ENCODE measurements at places on chromosomes 16 and 17.

DNA sequence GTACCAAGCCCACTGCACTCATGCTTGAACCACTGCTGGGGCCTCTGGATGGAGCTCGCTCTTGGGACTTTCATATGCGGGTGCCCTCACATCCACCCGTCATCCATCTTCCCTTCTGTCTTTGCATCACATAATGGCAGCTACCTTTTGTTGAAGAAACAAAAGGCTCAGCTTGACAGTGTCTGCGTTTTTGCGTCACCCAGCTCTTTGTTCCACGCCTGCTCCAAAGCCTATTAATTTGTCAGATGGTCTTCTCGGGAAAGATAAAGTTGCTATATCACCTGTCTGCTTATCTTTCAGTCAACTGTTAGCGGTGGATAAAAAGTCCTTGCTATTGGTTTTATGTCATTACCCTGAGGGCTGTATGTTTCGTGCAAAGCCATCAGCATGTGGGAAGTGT is 18.1 kb upstream of the BCO1 start:
- no peak for DNase-seq

- DNase-seq = no peak
Measured at GRCh38 chr16:53605831-53606400, 97.7 kb downstream of the RPGRIP1L start.

DNA sequence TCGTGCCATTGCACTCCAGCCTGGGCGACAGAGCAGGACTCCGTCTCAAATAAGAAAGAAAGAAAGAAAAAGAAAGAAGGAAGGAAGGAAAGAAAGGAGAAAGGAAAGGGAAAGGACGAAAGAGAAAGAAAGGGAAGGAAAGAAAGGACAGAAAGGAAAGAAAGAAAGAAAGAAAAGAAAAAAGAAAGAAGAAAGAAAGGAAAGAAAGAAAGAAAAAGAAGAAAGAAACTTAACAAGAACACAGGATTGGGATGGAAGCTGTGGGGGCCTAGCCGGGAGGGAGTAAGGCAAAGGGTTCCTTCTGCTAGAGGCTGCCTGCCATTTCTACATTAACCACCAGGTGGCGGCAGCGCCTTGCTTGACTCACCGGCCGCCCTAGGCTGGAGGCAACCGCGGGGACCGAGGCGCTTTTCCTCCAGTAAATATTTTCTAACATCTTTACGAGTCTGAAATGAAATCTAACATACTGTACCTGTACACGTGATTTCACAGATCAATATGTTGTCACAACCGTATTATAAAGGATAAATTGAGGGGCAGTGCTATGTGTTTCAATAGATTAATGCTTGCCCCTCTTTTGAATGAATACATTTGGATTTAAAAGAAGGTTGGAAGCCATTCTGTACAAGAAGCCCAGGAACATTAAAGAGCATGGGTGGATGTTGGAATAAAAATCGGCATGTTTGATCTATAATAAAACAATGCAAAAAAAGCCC is 6.1 kb downstream of the GJD3 start:
- peak; percentile 90 for DNase-seq

DNA sequence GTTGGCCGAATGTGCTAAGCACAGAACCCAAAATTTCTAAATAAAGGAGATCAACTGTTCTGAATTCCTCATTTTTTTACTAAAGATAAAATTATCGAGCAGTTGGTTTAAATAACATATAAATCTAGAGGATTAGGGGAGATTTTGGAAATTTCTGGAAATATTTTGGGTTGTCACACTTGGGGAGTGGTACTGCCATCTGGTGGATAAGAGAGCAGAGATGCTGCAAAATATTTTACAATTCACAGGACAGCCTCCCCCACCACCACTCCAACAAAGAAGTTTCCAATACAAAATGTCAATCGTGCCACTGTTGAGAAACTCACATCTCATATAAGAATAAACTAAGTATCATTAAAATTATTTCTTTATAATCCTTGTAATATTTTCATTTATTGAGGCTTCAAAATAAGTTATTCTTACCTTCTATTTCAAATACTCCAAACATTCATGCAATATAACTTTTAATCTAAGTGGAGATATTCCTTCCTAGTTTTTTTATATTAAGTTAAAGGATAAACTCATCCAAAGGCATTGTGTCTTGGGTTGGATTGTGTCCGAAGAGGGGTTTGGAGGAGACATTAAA is 17.0 kb upstream of the ABCA8 start:
- DNase-seq = peak; percentile 26

- DNase-seq = no peak
Measured at GRCh38 chr17:33118391-33119075, 126.9 kb downstream of the SPACA3 start.

DNA sequence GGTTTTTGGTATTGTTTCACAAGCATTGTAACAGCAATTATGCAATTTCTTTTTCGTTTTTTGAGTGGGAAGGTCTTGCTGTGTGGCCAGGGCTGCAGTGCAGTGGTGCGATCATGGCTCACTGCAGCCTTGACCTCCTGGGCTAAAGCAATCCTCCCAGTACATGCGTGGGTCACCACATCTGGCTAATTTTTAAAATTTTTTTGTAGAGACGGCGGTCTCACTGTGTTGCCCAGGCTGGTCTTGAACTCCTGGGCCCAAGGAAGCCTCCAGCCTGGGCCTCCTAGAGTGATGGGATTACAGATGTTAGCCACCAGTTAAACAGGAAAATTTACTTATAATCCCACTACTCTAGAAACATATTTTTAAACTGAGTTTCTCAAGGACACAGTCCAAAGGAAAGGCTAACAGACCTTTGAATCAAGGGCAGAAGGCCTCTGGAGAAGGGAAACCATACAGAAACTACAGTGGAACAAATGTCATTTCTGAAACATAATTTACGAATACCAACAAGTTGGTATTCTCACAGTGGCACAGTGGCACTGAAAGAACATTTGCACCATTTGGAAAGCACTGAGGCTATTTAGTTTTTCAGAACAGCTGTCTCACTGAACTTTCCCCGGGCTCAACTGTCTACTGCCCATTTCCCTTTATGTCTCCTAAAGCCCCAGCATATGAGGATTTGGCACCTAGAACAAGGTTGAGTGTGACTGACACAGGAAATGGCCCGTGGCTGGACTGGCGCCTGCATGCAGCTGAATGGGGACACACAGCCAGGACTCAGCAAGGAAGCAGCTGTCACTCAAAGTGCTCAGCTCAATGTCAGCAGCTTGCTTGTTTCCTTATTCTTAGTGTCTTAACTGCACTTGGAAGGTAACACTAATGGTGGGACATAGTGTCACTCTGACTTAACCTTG is 2.8 kb upstream of the PRKAR1A start:
- peak; percentile 88 for DNase-seq

GRCh38 chr17:28029044-28029443 is 13.4 kb upstream of the NLK start:
- no peak for DNase-seq
